ENCODE measurements at places on chromosomes 4 and X.

- DNase-seq = no peak
These were observed 28.4 kb upstream of the TNIP3 start for GRCh38 chr4:121192480-121192879.

GRCh38 chrX:23373129-23373804, 38.6 kb downstream of the PTCHD1 start:
- peak; percentile 15 for DNase-seq

- DNase-seq = no peak
These were observed 44.3 kb downstream of the TBC1D9 start for GRCh38 chr4:140711910-140712309.

- DNase-seq = no peak
These were observed 47.2 kb downstream of the NEIL3 start for GRCh38 chr4:177356921-177357320.

GRCh38 chr4:164177753-164178152, 576.2 kb upstream of the SMIM31 start:
- no peak for DNase-seq

GRCh38 chrX:23637187-23637586, 30.1 kb upstream of the PRDX4 start:
- no peak for DNase-seq

- peak; percentile 12 for DNase-seq
These were observed 7.1 kb upstream of the TLR2 start for GRCh38 chr4:153676984-153677383.

Measured in fibroblast of skin of left quadriceps (primary cell).